NCI-H226 (cell line): ENCODE measurements at places on chromosomes 12 and 14.

DNA sequence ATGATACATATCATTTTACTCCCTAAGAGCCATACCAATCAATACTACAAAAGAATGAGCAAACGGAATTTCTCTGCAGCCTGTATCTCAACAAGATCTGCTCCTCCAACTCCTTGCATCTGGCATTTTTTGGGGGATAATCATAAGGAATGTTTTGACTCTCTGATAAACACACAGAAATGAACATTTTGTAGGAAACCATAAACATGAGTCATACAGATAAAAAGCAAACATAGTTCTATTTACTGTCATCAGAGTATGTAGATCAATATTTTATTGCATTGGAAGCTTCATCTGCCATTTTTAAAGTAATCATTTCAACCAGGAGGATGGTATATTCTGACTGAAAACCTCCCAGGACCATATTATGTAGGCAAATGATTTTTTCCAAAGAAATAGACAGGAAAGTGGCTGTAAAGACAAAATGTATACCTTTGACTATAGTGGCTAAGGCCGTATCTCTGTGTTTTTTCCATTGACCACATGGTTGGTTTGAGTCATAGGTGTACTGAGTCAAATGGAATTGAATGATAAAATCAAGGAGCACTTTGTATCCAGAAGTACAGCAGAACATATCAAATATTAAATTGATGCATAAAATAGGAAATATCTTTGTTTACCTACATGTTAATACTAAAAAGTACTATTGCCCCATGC lies 32.4 kb upstream of the CD69 start:
- DNase-seq = peak; percentile 60

DNA sequence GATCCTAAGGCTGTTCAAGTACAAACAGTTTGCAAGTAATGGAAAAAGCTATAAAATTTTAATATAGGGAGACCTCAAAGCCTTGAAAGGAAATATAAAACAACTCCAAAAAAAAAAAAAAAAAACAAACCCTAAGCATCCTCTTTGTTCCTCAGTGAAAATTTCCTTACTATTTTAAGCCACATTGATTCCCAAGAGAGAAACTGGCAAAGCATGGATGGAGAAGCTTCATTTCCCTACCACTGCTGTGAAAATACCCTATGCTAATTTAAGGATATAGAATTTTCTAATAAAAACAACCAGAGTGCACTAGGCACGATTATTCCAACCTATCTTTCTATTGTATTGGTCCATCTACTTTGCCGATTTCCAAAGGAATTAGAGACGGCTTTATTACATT lies 283.1 kb downstream of the CACNA1C start:
- no peak for DNase-seq

DNA sequence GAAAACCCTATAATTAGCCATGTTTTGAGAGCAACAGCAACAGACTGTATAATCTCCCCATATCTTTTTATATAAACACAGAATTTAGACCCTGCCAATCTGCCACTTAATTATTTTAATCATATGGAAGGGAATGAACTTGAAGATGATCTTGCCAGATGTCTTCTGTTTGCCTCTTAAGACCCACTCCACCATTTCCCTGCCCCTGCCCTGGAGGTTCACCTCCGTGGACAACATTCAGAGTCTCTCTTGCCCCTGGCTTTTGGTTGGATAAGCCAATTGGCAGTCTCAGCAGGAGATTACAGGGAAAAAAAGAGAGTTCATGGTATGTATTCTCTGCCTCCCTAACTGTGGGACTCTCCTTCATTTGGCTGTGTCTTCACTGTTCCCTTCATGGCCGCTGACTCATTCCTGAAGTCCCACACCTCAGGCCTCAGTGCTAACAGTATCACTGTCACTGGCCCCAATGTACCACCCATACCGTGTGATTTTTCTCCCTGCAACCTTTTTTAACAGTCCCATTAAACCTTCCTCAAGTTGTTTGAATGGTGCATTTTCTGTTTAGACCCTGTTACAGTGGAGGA lies 184.8 kb downstream of the PIK3C2G start:
- DNase-seq = no peak

DNA sequence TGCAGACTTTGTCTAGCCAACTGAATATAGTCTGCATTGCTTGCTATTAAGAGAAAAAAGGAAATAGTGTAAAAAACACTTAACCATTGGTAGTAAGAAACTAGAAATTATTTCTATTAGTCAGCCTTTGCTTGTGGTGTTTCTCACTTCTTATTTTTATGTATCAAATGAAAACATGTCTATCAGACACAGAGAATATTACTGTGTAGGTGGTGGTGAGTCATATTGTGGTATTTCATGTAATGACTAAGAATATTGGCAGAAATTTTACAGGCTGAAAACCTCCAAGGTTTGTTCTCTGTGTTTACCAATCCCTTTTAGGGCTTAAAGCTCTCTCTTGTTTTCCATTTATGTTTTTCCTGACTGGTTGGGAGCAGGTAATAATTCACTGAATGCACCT lies 87.2 kb downstream of the DAAM1 start:
- DNase-seq = peak; percentile 87

DNA sequence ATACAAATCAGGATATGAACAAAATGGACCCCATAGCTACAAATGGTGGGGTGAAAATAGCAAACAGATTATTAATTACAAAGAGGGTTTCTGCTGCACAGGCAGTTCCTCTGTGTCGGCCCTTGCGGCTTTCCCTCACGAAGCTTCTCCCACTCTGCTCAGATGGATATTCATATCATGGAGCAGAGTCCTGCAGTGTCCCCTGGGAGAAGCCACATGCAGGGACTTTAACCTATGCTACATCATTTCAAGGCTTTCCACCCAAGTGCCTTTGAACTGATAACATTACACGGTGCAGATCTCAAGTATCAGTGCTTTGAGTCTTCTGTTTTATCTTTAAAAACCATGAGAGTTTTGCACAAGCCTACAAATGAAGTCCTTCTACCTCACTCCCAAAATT lies 229.1 kb downstream of the PPM1H start:
- DNase-seq = no peak

- DNase-seq = no peak
Measured at GRCh38 chr14:94027566-94028449, 1.7 kb downstream of the OTUB2 start.

DNA sequence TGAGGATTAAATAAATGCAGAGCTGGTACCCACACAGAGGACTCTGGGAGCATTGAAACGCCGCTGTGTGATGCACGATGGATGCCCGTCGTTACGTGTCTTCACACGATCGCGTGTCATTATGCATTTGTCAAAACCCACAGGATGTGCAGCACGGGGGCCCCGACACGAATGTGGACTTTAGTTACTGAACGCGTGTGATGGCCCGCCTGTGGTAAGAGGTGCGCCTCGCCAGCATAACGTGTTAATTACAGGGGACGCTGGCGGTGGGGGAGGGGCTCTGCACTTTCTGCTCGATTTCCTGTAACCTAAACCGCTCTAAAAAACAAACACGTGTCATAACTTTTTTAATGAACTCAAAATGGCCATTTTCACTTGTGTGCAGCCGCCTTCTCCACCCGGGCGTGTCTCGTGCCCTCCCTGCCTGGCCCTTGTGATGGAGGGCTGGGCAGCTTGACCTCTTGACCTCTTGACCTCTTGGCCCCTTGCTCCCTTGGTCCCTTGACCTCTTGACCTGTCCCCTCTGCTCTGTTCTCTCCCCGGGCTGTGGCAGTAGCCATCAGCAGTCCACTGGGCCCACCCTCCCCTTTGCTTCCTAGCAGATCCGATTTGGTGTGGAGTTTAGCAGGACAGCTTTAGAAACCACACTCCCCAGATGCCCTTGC lies 33.7 kb upstream of the GALNT9 start:
- DNase-seq = no peak

- DNase-seq = no peak
Measured at GRCh38 chr14:105005929-105006830, 14.7 kb downstream of the CDCA4 start.
